Activated naive CD4-positive, alpha-beta T cell treated with anti-CD3 and anti-CD28 coated beads, Interleukin-2, amount 50 U/mL, for 72 hours (primary cell): ENCODE measurements at places on chromosomes 5 and 9. TPM values are rescaled to one million over a fixed set of nuclear protein-coding genes. Genes with fewer than 3 reads are reported as not detected.

GRCh38 chr5:40220260-40220659 lies 459.5 kb upstream of the PTGER4 start:
- no peak for DNase-seq

- DNase-seq, result no peak
Measured at GRCh38 chr5:174745590-174746103, 21.3 kb downstream of the MSX2 start.

DNA sequence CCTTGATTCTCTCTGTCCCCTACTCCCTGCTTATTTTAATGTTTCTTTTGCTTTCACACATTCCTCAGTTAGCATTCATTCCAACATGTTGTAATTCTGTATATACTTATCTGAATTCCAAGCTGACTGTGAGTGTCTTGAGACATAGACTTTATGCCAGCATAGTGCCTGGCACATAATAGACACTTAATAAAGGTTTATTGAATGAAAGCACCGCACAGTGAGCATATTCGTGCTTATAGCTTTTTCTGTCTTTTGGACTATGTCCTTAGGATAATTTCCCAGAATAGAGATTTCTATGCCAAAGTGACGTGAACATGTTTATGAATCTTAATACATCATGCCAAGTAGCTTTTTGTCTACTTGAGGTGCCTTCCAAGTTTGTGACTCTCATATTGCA lies 174.6 kb downstream of the CD180 start:
- no peak for DNase-seq

The AQP7 gene
- 0.29 TPM for total RNA-seq

The NR4A3 gene
- total RNA-seq, result 19.2 TPM

GRCh38 chr9:33489066-33489465 lies 15.3 kb upstream of the NOL6 start:
- DNase-seq, result no peak

The MAP1B gene
- 0.10 TPM for total RNA-seq

The OR1J2 gene
- 0.34 TPM for total RNA-seq

DNA sequence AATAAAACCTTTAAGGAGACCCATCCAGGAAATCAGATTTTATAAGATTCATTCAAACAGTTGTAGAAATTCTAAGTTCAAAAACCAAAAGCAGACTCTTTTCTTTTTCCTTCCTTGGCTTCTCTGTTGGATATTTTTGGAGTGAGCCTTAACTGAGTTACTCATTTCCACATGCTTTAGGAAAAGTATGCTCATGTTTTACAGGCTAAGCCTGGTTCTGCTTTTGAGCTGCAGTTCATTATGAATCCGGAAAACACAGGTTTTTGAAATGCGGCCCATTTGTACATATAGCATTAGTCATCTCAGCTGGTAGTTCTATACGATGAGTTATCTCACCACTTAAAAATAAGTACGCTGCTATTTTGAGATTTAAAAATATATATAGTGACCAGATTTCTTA lies 156.6 kb upstream of the DMRT1 start:
- no peak for DNase-seq

The PHF24 gene
- 0.09 TPM for total RNA-seq

DNA sequence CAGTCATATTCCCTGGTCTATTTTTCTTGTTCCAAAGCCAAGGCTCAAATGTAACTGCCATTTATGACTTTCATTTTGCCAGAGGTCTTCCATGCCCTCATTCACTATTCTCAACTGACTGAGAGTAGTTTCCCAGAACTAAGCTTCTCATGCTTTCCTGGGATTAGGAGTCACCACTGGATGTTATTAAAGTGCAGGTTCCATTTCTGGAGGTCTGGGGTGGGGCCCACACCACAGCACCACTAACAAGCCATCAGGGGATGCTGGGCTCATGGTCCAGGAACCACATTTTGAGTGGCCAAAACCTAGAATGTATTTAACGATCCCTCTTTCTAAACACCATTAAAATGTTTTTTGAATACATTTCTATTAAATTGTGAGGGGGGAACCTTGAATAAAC lies 677.6 kb downstream of the SEMA5A start:
- no peak for DNase-seq

The RNF208 gene
- 3.1 TPM for total RNA-seq

The NPR3 gene
- total RNA-seq, result 0.16 TPM

The SLC9A3 gene
- 2.0 TPM for total RNA-seq

GRCh38 chr5:67166460-67167285 lies 29.9 kb downstream of the CD180 start:
- peak; percentile 73 for DNase-seq

DNA sequence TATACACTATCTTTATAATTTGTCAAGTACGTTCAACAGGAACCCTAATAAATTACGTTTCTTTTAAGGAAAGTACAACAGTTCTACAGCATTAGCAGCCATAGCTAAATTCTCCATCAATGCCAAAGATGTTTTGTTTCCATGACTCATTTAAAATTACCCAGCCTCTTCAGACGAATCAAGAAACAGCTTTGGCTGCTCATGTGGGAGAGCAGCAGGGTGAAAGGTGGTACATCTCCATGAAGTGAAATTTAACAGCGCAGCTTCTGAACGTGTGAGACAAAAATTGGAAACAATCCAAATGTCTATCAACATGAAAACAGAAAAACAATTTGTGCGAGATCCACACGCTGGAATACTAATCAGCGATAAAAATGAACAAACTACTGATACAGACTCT lies 327.3 kb upstream of the CDH6 start:
- DNase-seq, result no peak

The IL5 gene
- total RNA-seq, result not detected
